ENCODE measurements at places on chromosomes 4 and X.

DNA sequence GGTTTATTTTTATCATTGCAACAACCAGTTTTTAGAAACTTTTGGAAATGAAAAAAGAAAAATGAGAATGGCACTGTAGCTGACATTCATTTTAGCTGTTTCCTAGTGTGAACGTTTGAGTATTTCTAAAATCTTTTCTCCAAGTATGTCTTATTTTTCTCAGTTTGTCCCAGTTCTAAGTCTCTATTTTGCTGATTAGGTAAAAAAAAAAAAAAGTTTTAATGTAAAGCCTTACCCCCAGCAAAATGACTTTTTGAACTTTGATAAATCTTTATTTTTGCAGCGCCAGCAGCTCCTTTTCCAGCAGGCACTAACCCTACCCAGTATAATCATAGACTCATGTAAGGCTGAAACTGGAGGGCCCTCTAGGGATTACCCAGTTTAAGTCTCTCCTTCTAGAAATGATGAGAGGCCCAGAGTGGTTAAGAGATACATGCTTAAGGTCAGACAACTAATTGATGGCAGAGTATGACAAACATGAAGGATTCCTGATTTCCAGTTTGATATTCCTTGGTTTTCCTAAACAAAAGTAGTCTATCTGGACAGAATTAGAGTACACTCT is 84.3 kb upstream of the SLC4A4 start:
- no peak for DNase-seq

GRCh38 chrX:153510383-153510782 is 7.1 kb upstream of the ATP2B3 start:
- DNase-seq, result no peak

DNA sequence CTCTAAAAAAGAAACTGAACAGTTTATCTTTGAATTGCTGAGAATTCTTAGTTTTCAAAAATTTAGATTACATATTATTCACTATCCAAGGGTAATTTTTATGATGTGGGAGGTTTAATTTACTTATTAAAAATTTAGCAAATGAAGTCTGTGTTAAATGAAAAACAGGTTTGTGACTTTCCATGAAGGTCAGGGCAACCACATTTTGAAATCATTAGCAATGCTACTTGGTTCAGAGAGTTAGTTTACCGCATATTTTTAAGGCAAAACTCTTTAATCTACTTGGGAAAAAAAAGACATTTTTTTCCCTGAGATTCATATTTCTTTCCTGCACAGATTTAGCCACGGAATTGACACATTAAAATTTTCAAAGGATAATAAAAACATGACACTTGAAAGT is 37.3 kb upstream of the PRSS12 start:
- no peak for DNase-seq

DNA sequence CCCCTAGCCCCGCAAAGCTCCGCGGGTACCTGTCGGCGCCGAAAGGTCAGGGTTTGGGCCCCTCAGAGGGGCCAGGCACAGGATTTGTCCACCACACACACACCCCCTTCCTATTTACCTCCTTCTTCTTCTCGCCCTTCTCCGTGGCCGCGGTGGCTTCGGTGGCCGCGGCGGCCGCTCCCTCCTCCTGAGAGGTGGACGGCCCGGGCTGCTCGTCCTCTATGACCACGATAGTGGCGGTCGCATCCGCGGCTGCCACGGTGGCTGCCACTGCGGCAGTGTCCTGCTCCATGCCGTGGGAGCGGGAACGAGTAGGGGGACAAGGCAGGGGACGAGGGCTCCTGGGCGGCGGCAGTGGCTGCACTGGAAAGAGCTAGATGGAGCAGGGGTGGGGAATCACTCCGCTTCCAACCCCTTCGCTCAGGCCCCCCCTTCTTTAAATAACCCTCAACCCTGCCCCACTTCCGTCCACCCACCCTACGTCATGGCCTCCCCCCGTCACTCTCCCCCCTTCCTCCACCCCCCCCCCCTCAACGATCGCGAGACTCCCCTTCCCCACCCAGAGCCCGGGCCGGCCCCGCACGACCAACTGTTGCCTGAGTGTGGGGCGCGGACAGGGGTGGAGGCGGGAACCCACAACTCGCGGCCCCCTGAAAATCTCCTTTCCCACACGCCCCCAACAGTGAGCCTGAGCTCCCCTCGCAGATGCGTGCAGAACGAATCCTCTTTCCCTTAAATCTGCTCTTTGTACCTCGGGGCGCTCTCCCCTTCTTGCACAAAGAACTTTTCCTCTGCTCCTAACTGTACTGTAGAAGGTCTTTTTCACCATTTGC is at the start of gene SMARCA1:
Gene SMARCA1 (minus strand): TSS at position 412 of the 833 bp plus-strand sequence. CDS start 120 bp downstream, at position 292.
- DNase-seq, result no peak

DNA sequence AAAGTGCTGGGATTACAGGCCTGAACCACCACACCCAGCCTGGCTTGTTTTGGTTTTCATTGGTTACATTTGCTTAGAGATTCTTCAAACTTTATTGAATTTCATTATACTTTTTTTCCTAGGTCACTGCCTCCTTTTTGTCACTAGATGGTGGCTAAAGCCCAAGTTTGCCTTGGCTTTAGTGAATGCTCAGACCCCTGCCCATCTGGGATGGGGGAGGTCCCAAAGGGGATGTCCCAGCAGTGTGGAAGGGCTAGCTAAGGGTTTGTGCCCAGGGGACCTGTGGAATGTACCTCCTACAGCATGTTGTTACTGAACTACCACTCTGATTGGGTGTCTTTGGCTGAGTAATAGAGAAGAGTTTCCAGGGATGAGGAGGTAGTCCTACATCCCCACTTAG is 58.4 kb downstream of the CEP135 start:
- no peak for DNase-seq

GRCh38 chr4:188220006-188220405 is 80.8 kb downstream of the TRIML1 start:
- DNase-seq, result no peak
